Testis (tissue), 5 donors: ENCODE measurements at places on chromosomes 2 and 18. TPM values are rescaled to one million over a fixed set of nuclear protein-coding genes. Genes with fewer than 3 reads are reported as not detected.

Gene MOCOS
- polyA plus RNA-seq, result 2.9 TPM

GRCh38 chr2:155481141-155481540 is 782.6 kb downstream of the KCNJ3 start:
- no peak for DNase-seq

Gene SCYGR6
- not detected for polyA plus RNA-seq

Gene MYO5B
- polyA plus RNA-seq, result 31.8 TPM

DNA sequence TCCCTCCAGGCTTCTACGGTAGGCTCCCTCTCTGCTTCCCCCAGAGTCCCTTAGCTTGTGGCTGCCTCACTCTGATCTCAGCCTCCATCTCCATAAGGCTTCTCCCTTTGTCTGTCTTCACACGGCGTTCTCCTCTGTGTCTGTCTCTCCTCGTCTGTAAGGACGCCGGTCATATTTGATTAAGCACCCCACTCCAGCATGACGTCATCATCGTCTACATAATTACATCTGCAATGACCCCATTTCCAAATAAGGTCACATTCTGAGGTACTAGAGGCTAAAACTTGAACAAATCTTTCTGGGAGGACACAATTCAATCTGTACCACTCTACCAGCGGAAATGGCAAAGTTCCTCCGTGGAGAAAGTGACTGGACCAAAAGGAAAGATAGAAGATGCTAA is 8.3 kb upstream of the COL6A3 start:
- no peak for DNase-seq

- peak; percentile 5 for DNase-seq
These were observed 12.7 kb upstream of the GPC1 start for GRCh38 chr2:240422658-240423329.

Gene CIB4
- polyA plus RNA-seq, result 30.6 TPM

Gene AQP12A
- polyA plus RNA-seq, result not detected

Gene M1AP
- 21.4 TPM for polyA plus RNA-seq

GRCh38 chr18:79931475-79931874 is 20.0 kb downstream of the SLC66A2 start:
- peak; percentile 6 for DNase-seq

DNA sequence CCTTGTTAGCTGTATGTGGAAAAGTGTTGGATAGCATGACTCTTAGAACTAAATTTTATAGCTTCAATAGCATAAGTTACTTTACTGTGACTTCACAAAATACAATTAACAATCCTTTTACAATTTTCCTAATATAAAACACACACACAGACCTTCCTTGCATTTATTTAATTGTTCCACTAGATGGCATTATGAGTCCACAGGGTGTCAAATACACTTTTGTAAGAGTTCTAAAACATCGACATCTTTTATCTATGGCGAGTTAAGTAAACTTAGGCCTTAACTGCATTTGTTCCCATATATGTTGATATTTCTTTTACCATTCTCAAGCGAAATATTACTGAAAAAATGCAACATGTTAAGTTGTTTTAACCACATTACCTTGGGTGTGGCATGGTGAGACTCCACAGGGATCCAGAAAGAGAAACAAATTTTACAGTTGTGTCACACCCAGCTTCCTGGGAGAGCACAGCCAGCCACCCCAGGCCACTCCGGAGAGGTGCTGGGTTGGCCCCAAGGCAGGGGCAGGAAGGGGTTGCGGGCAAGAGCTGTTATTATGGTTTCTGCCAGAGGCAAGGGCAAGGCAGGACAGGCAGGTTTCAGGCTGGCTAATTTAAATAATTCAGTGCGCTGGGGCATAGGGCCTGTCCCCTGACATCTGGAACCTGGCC is 312.4 kb upstream of the MC4R start:
- no peak for DNase-seq
